AML-193 (cell line): ENCODE measurements at places on chromosomes 5 and 9.

GRCh38 chr5:180976518-180976917, 12.1 kb upstream of the BTNL3 start:
- no peak for DNase-seq

- DNase-seq = no peak
Measured at GRCh38 chr5:170355601-170356098, 33.5 kb downstream of the KCNMB1 start.

GRCh38 chr9:136792321-136793085, 1.4 kb downstream of the TMEM141 start:
- no peak for DNase-seq

DNA sequence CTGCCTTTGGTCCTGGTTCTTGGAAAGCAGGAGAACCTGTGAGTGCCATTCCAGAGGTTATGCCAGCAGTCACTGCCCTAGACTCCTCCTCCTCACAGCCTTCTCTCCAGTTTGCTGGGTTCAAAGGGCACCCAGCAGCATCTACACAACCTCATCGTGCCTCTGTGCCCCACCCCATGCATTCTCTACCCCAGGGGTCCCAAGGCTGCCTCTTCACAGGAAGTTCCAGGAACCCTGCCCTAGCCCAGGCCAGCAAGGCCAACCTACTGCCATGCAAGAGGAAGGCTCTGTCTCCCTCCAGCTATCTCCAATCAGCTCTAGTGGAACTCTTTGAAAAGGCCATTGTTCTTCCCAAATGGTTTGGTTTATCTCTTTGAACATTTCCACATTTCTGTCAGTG, 21.2 kb downstream of the ENC1 start:
- no peak for DNase-seq

GRCh38 chr9:123537809-123538208, 181.8 kb downstream of the CRB2 start:
- DNase-seq = no peak

DNA sequence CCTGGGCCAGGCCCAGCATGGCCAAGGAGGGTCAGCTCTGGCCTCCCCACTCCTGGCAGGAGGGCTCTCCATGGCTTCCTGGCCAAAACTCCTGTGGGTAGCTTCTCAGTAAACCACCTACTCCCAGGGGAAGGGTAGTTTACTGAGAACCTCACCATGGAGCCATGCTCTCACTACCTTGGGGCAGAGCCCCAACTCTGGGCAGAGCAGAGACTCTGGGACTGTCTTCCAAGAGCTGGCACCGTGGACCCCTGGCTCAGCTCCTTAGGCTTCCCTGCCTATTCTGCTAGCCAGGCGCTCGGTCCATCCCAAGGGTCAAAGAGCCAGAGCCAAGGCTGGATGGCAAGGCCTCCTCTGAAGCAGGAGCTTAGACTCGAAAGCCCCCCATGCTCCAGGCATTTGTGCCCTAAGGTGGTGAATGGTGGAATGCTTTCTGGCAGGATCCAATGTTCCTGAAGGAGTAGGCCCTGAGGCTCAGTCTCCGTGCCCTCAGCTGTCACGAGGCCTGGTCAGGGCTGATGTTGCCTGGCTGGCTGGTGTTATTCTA, 19.6 kb downstream of the TCF7 start:
- no peak for DNase-seq

DNA sequence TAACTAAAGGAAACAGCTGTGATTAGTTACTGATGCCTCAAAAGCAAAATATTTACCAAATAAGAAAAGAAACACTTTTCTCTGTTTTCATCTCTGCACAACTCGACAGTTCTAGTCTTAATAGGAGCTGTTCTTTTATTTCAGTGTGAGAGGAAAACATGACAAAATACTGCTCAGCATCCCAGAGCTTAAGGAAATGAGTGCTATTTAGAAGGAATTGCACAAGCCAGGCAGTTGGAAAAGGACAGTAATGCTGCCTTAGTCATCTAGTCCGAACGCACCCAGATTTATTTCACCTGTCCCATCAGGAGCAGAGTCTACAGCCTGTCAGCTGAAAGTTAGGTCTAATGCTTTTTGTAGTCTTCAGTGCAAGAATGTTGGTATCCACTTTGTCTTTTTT, 12.3 kb downstream of the ZCCHC9 start:
- DNase-seq = no peak

- DNase-seq = no peak
Measured at GRCh38 chr9:76161106-76161505, 233.1 kb downstream of the RFK start.

DNA sequence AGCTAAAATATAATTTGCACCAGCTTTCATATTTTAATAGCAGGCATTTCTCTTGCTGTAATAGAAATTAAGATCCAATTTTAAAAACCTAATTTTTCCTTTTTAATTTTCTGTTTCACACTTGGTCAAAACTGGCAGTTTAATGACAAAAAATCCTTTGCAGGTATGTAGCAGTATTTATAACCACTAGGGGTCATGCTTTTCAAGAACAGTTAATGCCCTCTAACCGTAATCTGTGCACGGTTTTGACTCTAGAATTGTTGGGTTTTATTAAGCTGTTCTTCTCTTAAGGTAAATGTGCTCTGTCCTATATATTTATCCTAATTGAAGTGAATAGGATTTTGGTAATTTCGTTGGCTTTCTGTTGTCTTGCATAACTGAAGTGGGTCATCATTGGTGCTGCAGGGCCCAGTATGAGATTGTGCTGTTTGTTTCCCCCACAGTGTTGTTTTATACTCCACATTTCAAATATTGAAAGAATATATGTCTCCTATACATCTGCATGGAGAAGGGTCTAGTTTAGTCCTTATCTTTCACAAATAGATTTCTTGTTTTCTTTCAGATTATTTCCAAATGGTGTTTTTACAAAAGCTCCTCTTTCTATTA, 107.4 kb downstream of the SCAMP1 start:
- DNase-seq = peak; percentile 50

- peak; percentile 32 for DNase-seq
Measured at GRCh38 chr9:105693435-105694189, 729 bp upstream of the TMEM38B start.

GRCh38 chr5:106545325-106545724, 1125.4 kb downstream of the EFNA5 start:
- no peak for DNase-seq

DNA sequence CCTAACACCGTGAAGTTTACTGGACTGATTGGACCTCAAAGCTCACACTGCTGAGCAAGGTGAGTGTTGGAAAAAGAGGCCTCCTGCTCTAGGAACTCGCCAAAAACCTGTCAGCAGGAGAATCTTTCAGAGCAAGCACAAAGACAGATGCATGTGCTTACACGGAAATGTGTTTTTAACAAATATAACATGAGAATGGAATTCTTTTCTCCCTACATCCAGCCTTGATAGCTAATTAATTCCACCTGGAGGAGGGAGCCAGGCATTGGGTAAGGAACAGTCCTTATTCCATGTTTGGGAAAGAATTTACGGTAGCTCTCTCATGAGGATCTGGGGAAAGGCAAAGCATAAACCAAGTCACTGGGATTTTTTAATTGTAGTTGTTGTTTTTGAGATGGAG, 98.8 kb downstream of the KLF4 start:
- DNase-seq = no peak

- peak; percentile 33 for DNase-seq
Measured at GRCh38 chr9:38039090-38039906, 29.7 kb downstream of the SHB start.
